ENCODE measurements at places on chromosomes 2 and 18.

DNA sequence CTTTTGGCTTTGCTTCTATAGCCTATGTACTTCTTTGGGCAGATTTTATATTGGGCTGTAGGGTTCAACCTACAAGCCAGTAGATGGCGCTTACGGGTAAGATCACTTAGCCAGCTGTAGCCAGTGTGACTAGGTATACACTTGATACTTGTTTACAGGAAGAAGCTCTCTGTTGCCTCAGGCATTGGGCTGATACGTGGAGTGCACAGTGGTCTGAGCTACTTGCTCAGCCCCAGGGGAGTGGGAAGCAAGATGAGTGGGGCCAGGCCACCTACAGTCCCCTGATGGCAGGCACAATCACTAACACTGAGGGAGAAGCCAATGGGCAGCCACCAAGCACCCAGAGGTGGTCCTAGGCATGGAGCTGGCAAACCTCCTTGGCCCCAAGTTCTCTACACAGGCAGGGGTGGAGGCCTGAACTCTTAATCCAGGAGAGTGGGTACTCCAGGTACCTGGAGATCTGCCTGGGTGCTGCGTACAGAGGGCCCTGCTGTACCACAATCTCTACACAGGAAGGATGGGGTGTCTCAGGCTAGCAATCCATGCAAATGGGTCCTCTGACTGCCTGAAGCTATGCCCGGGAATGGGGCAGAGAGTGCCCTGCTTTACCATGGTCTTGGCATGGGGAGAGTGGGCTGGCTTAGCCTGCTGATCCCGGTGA lies 122.2 kb downstream of the NCOA1 start:
- DNase-seq = no peak

GRCh38 chr2:196399722-196400691 lies 228.6 kb upstream of the STK17B start:
- no peak for DNase-seq

DNA sequence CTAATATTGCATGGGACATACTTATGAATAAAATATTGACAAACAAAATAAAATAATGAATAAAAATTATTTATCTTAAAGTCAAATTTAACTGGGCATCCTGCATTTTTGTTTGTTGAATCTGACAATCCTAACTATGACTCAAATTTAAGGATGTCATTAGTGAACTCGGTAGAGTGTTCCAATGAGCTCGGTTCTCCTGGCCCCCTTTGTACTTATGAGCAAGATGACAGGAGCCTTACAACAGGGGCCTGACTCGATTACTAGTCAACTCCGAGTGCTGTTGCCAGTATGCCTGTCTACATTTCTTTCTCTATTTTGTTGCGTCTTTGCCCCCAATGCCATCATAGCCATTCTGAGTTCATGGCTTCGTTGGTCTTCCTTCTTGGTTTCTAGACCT lies 40.3 kb downstream of the HRH4 start:
- no peak for DNase-seq

GRCh38 chr18:55088000-55088401 lies 128.7 kb upstream of the CCDC68 start:
- DNase-seq = no peak

- DNase-seq = no peak
These were observed 197.9 kb downstream of the HRH4 start for GRCh38 chr18:24658302-24658701.

- peak; percentile 1 for DNase-seq
These were observed 253.8 kb upstream of the LYPD1 start for GRCh38 chr2:132923787-132924186.

- no peak for DNase-seq
These were observed 400.5 kb upstream of the TCF4 start for GRCh38 chr18:55988537-55988936.

DNA sequence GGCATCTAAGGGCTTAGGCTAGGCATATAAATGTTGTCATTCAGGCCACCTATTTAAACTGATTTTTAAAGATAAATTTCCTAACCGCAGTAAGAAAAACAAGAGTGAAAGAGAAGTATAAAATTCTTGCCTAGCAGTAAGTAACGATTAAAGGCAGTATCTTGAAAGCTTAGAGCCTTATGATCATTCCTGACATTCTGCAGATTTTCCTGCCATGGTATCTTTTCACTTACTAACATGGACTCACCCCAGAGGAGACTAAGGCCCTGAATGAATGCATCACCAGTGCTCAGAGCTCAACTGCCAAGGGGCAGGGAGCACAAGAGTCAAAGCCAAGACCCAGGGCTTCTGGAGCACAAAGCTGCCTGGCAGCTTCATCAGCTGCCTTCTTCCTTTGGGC lies 133.1 kb downstream of the GCA start:
- DNase-seq = no peak

DNA sequence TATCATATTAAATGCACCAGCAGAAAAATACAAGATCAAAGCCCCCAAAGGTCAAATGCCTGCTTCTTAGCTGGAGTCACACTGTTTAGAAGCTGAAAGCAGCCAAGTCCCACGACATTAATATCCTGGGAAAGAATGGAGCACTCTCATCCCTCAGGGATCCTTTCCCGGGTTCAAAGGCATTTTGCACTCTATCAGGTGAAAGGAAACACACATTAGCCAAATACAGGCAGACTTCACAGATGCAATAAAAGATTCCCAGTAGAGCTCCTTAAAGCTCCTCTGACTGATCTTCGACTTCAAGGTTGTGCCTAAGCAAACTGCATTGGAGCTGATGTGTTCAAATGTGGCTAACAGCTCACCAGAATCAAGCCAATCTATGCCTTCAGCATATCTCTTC lies 158.4 kb downstream of the RNF152 start:
- DNase-seq = no peak

DNA sequence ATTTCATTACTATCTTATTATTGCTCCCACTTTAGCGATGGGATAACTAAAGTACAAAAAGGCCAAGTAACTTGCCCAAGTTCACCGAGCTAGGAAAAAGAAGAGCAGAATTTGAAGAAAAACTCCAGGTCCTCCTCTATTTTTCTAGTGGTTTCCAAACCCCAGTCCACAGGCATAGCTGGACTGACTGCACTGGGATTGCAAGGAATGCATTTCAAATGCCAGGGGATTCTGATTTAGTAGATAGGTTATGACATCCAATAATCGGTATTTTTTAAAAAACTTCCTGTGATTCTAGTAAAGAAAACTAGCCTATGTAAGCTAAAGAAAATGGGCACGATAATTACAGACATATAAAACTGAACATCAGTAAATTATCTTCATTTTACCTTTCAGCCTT lies 62.7 kb upstream of the GALNT5 start:
- no peak for DNase-seq

DNA sequence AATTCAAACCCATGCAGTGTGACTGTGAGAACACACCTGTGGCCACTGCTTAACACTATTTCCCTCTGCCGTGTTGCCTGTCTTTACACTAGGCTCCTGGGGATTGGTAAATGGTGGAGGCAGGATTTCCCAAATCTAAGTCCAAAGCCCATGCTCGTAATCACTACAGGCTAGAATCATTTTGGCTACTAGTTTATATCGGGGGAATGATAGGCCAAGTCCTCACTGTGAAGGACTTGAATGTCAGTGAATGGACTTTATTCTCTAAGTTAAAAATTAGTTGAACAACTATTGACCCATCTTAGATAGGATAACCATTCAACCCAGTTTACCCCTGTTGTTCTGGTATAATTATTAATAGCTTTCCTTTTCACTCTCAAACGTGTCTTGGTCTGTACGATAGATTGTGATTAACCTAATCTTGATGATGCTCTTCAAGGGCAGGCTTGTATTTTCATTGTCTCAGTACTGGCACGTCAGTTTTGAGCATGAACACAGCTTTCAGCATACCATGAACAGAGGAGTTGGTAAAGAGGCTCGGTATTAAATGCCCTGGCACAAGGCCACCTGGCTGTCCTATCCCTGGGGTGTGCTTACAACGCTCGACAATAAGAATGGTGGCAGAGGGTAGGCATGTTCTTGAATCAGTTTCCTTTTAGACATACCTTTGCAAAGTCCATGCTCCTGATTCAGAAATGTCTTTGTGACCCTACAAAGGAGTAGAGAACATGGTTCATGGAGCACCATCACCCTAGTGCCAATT lies 148.8 kb downstream of the RTN4 start:
- no peak for DNase-seq

- no peak for DNase-seq
These were observed 118.8 kb upstream of the SP3 start for GRCh38 chr2:174083843-174084458.

GRCh38 chr2:96767135-96767871 lies 6.6 kb downstream of the CNNM4 start:
- DNase-seq = no peak

DNA sequence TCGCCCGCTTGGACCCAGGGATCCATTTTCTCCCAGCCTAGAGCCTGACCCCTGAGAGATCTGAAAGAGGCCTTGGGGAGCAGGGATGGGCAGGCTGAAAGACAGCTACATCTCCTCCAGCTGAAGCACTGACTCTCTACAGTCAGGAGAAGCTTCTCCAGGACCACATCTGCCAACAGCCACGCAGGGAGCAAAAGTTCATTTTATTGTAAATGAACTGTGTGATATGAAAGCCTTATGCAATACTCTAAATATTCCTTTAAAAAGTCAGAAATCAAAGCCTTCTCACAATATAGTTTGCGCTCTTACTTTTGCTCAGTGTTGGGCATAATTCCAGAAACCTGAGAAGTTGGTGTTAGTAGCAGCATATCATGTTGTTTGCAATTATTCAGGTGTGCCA lies 428.9 kb upstream of the RAB6C start:
- no peak for DNase-seq

DNA sequence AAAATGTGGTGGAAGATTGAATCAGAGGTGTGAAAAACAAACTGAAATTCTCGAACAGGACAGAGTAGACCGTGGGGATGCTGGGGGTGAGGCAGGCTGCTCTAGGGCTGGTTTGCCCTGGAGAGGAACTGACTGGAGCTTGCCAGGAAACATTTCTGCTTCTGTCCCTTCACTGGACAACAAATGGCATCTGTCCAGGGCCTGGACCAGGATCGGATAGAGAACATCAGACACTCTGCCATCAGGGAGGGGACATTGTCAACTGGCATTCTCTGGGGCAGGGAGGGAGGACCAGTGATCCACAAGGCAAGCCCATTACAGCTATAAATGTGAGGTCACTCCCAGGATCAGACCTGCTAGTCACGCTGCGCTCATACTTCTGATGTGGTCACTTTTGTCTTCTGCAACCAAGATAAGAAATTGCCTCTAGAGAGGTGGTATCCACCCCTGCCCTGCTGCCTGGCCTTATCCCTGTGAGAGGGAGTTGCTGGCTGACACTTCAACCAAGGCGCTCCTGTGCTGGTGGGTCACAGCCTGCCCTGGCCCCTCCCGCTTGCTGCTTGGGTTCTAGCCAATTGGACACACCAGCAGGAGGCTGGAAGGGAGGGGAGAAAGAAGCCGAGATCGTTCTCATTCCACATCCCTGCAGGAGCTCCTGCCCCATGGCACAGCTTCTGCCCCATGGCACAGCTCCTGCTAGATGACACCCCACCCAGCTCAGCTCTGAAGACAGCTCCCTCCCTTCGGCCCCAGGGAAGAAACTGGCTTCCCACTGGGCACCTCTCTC lies 8.7 kb downstream of the NPPC start:
- DNase-seq = no peak

DNA sequence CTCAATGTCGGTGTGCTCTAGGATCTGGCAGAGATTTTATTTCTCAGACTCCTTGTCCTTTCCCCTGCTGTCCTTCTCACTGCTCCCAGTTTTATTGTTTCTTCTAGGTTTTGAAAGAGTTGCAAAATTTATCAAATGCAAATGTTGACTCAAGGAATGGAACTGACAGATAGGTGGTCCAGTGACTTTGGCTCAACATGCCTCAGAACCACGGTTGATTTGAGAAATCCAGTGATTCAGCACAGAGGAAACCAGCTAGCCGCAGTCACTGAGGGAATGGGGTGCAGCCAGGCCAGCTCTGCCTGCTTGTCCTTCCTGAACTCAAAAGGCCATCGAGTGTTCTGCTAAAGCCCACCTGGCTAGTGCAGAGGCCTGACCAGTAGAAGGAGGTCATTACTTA lies 125.7 kb upstream of the LYPD6 start:
- no peak for DNase-seq

DNA sequence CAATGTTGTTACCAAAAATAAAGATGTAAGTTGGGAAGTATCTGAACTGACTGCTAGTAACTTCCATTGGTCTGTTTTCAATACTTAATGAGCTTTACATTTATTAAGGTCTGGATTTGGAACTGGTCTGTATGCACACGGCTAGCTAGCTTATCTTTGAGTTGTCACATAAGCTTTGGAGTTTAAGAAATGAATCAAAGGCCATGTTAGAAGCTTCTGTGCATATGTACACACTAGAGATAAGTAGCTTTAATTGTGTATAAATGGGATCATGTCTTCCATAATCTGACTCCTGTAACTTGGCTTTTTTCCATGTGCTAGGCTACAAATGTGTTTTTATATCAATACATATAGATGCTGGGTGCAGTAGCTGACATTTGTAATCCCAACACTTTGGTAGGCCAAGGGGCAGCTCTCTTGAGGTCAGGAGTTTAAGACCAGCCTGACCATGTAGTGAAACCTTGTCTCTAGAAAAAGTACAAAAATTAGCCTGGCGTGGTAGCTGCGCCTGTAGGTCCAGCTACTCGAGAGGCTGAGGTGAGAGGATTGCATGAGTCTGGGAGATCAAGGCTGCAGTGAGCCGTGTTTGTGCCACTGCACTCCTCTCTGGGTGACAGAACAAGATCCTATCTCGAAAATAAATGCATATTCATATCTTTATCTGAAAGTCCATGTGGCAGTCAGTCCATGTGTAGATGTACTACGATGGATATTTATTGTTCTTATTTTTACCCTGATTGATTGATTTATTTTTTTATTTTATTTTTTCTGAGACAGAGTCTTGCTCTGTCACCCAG lies 27.2 kb downstream of the ATIC start:
- no peak for DNase-seq

DNA sequence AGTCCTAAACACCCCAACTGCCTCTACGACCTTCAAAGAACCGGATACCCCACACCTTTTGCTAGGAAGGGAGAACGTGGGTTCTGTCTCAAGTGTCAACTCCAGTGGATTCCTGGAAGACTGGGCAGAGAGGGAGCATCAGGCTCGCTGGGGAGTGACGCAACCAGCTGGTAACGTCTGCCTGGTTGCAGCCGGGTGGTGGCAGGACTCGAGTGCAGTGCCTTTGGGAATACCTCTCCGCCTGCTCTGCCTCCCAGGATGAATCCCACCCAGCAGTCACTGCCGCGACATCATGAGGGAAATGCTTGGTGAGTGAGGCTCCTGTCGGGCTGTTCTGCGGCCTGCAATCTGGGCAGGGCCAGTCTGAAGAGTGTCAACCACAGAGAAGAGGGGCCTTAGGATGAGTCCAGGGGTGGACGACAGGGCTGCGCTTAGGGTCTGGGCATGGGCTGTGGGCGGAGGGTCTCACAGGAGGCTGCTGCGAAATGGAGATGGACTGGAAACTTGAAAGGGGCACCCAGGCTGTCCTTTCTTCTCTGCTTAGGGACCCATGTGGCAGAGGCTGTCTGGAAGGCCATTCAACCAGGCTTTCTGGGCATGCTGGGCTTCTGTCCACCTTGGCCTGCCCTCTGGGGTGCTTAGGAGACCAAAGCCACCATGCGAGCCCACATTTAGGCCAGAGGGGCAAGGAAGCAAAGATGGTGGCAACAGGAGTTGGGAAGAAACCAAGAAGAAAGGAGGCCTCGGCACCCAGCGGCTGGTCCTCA lies 12.9 kb downstream of the GPR17 start:
- DNase-seq = no peak

GRCh38 chr2:134253804-134254203 lies at the start of gene MGAT5:
MGAT5 (plus strand) TSS chr2:134254072; CDS start chr2:134254404, 332 bp downstream.
- peak; percentile 86 for DNase-seq

All from NCI-H1092 (cell line).